ENCODE measurements at places on chromosomes 13 and 19. TPM values are rescaled to one million over a fixed set of nuclear protein-coding genes. Genes with fewer than 3 reads are reported as not detected.

DNA sequence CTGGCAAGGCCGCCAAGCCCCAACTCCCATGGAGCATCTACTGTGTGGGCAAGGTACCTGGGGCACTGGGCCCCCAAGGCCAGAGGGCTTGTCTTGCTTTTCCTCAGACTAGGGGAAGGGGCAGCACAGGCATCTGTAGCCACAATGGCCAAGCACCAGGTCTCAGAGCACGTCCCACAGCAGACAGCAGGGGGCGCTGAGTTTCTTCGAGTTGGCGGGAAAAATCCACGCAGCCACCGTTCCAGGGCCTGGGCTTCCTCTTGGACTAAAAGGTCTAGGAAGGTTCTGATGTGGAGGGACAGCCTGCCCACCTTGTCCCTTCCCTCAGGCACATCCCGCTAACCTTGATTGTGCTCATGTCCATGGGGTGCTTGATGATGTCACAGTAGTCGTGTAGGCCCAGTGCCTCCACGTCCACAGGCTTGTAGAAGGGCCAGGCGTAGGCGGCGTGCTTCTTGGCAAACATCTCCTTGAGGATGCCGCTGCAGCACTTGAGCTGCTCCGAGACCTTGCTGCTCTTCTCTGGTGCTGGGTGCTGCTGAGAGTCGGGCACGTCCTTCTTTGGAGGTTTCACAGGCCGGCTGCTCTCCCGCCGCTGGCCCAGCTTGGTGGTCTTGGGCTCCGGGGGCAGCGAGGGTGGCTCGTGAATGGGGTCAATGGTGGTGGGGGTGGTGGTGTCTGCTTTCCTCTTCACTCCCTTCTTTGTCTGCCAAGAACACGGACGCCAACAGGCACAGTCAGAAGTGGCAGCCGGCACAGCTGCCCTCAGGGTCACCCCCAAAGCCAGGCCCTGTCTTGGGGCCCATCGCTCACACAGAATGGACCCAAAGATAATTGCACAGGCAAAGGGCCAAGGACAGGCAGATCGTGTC lies 32.0 kb upstream of the EPHX3 start:
- DNase-seq = peak; percentile 25

DNA sequence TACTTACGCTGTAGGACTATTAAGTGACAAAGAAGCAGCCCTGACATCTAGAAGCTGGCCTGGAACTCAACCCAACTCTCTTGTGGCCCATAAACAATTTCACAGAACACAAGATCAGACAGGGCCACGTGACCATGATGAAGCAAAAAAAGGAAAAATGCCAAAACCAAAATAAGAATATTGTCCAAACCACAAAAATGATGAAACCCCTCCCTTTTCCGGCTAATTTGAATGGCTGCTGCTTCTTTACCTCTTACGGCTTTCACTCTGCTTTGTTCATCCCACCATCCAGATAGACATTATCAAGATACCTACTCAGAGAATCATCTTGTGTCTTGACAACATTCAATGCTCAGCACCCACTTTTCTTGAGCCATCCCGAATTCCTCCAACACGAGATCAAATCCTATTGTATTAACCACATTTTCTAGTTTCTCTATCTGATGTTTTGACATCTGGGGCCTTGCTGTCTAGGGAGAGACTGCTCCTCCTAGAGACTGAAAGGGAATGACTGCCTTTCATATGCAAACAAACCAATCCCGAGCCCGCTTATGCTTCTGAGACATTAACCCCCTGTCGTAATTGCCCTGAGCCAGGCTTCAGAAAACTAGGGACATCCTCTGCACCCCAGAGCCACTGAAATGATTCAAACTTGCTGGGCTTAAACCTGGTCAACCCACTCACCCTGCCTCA lies 186.3 kb downstream of the TDRD3 start:
- DNase-seq = no peak

The C13orf42 gene
- polyA plus RNA-seq = not detected

GRCh38 chr19:4508698-4509097 lies 9.6 kb downstream of the PLIN4 start:
- no peak for DNase-seq

- DNase-seq = no peak
These were observed 29.4 kb downstream of the ZNRF4 start for GRCh38 chr19:5484398-5485285.

- DNase-seq = no peak
These were observed 37.3 kb upstream of the FNDC3A start for GRCh38 chr13:48938308-48938943.

DNA sequence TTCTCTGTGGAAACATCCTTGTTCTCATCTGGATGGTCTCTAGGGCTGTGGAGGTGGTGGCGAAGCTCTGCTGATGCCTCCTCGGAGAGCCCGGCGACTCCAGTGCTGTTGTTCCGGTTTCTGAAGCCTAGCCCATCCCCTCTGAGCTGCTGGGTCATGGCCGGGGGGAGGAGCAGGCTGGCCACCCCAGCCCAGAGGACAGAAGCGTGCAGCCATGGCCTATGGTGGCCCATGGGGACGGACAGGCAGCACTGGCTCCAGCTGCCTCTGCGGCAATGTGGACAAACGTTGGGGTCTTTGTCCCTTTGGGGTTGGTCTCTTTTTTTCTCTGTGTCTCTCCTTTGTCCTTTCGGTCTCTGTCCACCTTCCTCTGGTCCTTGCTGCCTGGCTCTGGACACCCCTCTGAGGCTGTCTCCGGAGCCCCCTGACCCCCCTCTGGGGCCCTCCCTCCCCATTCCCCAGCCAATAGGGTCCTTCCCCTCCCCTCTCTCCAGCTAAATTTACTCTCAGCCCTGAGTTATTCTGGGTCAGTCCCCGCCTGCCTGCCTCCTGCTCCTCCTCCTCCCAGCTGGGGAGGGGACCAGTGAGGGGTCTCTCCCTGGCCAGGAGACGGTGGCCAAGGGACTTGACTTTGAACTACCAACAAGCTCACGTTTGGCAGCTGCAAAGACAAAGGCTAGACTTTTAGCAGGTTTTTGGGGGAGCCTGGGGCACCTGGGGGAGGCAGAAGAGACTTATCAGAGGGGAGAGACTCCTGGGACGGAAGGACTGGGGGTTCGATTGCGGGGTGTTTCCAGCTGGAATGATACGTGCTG lies at the start of gene HRC:
TSS of gene HRC (minus strand) at position 392 of the 815 bp plus-strand sequence. CDS start at position 233, 159 bp downstream.
- no peak for DNase-seq

- no peak for DNase-seq
These were observed 50.2 kb downstream of the ERICH6B start for GRCh38 chr13:45565331-45565730.

The FZR1 gene
- 49.6 TPM for polyA plus RNA-seq

The RAB20 gene
- polyA plus RNA-seq = 20.1 TPM

DNA sequence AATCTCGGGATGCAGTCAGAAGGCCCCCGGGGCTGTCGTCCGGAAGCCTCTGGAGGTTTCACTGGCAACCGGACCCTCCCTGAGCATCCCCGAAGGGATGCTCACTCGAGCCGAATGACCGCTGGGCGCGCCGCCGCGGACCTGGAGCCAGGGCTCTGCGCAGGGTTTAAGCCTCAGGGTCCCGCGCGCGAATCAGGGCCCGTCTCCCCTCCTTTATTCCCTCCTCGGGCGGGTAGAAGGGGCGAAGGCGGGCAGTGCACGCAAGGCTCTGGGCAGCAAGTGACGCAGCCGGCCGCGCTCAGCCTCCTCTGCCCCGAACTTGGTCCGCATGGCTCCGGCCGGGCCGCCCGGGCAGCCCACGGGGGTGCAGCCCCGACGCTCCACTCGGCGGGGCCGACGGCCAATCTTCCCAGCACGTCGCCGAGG lies 572 bp downstream of the SHISA2 start:
- DNase-seq = no peak

- DNase-seq = no peak
These were observed 26.9 kb upstream of the KL start for GRCh38 chr13:32989290-32989667.

The KASH5 gene
- not detected for polyA plus RNA-seq

DNA sequence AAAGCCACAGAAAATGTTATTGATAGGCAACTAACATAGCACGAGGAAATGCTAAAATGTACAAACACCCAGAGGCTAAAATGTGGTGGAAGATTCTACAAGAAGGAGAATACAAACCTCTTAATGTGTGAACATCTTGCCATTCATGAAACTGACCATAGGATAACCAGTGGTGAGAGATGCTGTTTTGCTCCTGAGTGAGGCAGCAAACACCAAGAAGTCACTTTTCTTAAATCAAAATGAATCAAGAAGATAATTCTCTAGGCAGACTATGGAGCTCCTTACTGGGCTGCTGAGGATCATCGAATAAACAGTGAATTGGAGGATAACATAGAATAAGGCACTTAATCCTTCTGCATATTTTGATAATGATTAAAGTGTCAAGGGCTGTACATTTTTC lies 375.4 kb upstream of the SLITRK6 start:
- no peak for DNase-seq

DNA sequence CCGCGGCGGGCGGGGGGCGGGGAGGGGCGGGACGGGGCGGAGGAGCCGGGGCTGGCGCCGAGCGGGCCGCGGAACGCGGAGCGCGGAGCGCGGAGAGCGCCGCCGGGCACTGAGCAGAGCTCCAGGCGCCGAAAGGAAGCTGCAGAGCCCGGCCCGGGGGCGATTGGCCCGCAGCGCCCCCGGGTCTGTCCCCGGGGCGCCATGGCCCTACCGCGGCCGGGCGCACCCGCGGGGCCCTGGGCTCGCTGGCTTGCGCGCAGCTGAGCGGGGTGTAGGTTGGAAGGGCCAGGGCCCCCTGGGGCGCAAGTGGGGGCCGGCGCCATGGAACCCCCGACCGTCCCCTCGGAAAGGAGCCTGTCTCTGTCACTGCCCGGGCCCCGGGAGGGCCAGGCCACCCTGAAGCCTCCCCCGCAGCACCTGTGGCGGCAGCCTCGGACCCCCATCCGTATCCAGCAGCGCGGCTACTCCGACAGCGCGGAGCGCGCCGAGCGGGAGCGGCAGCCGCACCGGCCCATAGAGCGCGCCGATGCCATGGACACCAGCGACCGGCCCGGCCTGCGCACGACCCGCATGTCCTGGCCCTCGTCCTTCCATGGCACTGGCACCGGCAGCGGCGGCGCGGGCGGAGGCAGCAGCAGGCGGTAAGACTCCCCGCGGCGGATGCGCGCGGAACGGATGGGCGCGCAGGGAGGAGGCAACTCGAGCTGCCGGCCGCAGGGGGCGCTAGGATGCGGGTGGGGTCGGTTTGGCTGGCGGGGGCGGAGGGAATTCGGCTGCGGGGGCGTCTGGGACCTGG lies at the start of gene PDE4A:
TSS of gene PDE4A (plus strand) at position 95 of the 796 bp plus-strand sequence. CDS start at position 322, 227 bp downstream.
- DNase-seq = no peak

The CEACAM21 gene
- polyA plus RNA-seq = 5.5 TPM

- DNase-seq = no peak
These were observed 33.9 kb upstream of the ATP11A start for GRCh38 chr13:112655913-112656312.

DNA sequence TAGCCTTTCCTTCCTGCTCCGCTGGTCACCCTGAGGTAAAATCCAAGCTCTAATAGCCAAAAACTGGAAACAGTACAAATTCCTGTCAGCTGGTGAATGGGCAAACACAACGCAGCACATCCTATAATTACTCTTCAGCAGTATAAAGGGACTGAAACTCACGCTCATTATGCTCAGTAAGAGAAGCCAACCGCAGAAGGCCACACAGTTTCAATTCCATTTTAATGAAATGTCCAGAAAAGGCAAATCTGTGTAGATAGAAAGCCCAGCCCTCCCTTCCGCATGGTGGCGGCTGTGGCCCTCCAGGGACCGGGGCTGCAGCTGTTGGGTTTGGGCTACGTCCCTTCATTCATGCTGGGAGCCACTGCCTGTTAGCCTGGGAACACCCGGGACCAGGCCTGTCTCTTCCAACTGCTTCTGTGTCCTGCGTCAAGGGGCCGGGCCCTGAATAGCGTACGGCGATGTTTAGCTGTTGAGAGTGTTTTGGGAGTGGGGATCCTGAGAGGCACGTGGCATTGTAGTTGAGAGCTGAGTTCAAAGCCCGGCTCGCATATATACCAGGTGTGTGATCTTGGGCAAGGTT lies 23.5 kb downstream of the NKPD1 start:
- no peak for DNase-seq

The ITGBL1 gene
- 0.25 TPM for polyA plus RNA-seq

DNA sequence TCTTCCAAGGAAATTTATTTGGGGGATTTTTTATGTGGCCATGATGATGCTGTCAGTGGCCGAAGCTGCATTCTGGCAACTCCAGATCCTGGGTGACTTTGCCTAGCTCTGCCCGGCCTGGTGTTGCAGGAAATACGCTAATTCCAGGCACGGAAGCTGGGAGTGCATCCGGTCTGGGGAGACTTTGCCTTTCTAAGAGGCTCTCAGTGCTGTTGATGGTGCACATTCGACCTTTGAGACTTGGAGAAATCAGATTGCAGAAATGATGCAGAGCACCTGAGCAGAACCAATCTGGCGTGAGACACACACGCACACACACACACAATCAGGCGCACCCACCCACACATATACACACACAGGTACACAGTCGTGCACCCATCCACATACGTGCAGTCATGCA lies 5.9 kb upstream of the TMEM255B start:
- no peak for DNase-seq

The SLC25A30 gene
- polyA plus RNA-seq = 17.3 TPM

GRCh38 chr19:6613711-6614110 lies 22.8 kb upstream of the CD70 start:
- DNase-seq = no peak

GRCh38 chr13:80473695-80474094 lies 132.8 kb upstream of the SPRY2 start:
- no peak for DNase-seq

- no peak for DNase-seq
These were observed 2723.9 kb downstream of the PCDH9 start for GRCh38 chr13:64506246-64506645.

GRCh38 chr13:91207261-91207660 lies 140.2 kb upstream of the MIR17HG start:
- no peak for DNase-seq

DNA sequence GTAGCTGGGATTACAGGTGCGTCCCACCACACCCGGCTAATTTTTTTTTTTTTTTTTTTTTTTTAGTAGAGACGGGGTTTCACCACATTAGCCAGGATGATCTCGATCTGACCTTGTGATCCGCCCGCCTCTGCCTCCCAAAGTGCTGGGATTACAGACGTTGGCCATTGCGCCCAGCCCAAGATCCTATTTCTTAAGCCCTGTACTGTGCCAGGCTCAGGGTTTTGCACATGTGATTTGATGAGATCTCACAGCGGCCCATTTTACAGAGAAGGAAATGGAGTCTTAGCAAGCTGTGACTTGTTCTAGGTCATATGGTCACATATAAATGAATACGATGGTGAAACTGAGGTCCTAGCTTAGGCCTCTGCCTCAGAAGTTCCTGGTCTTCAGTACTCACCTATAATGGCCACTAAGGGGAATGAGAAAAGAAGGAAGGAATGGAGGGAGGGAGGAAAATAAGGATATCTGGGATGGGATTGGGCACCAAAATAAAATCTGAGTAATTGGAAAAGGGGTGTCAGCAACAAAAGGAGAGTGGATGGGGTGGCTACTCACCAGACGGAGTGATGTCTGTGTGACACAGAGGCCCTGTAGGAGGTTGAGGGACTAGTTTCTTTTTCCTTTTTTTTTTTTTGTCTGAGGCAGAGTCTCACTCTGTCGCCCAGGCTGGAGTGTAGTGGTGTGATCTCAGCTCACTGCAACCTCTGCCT lies 1.3 kb downstream of the OSCAR start:
- DNase-seq = no peak

Measured in left lung (tissue), 14 donors.